ENCODE measurements at places on chromosomes 2 and 18.

- DNase-seq: no peak
Measured at GRCh38 chr2:25608718-25609117, 64.7 kb downstream of the DTNB start.

DNA sequence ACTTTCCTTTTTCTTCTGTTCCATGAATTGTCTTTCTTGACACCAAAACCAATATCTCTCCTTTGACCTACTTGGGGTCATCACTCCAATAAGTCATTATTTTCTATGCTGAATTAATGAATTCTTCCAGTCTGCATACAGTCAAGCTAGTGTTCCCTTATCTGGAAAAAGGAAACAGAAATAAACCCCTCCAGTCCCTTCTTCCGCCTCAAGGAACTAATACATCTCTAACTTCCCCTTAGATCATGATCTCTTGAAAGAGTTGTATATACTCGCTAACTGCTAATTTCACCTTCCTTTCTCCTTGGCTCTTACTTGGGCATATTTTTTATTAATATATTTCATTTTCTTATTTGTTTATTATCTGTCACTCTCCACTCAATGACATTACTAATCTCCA, 7.3 kb upstream of the ARHGAP15 start:
- DNase-seq: no peak

DNA sequence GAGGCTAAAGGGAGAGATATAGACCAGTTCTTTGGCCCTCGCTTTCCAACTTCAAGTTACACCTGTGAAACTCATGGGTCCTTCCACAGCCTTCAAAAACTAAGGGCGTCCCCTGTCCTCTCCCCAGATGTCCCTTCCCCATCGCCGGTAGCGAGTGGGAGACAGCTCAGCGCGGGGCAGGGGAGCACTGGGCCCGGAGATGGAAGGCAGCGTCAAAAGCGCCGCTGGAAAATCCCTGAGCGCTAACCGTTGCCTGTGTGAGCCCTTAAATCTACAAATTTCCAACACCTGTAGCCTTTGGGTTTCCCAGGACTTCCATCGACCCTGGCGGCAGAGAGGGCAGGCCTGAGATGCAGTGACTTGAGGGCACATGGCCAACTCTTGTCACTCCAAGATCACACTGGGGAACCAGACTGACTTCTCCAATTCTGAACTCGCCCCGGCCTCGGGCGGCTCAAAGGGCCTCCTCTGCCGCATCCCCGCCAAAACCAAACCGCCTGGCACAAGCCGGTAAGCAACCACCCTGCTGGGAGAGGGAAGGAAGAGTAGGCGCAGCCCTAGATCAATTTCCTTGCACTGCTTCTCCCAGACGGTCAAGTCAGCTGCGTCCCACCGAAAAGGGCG, 879 bp upstream of the EPAS1 start:
- DNase-seq: peak; percentile 45

DNA sequence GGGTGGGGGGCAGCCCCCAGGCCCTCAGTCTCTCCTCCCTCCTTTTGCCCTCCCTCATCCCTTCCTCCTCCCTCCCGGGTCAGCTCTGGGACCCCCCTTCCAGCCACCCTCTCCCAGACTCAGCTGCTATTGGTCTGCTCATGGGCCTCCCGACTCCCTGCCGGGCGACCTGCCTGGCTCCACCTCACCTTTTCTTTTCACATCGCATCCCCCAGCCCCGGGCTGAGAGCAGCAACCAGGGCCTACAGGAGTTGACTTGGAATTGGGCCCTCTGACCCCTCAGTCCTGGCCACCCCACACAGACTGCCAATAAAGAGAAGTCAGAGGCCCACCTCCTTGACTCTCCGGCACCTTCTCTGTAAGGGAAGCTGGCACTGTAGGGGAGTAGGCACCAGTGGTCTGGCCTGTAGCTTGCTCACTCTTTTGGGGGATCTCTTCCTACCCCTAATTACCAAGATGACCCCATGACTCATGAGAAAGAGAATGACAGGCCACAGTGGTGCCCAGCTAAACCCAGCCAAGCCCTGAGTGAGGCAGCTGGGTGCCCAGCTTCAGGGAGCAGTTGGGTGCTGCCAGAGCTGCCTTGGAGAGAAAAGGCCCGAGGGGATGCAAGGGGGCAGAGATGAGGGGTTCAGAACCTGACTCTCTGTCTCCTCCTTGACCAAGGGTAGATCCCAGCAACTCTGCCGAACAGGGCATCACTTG, 2.0 kb upstream of the ECEL1 start:
- no peak for DNase-seq

GRCh38 chr18:74529378-74529777, 4.9 kb upstream of the CNDP1 start:
- DNase-seq: no peak

DNA sequence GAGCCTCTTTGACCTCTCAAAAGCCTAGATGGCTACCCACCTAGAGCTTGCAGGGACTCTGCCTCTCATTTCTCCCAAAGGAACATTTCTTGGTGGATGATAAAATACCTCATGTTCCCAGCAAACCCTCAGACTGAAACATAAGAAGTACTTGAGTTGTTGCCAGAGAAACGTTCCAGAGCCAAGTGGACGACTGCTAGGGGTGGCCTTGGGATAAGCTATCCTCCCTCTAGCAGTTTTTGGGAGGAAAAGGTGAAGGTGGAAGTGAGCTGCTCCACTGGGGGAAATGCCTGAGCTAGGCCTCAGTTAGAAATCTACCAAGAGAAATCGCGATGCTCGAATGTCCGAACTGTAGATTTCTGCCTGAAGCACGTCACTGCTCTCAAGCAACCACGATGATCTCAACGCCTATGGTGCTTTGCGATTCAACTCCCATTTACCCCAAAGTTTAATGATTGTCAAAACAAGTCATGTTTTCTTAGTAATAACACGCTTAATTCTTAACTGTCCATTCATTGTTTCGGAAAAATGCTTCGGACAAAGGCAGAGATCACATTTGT, 91.5 kb downstream of the CCBE1 start:
- no peak for DNase-seq

DNA sequence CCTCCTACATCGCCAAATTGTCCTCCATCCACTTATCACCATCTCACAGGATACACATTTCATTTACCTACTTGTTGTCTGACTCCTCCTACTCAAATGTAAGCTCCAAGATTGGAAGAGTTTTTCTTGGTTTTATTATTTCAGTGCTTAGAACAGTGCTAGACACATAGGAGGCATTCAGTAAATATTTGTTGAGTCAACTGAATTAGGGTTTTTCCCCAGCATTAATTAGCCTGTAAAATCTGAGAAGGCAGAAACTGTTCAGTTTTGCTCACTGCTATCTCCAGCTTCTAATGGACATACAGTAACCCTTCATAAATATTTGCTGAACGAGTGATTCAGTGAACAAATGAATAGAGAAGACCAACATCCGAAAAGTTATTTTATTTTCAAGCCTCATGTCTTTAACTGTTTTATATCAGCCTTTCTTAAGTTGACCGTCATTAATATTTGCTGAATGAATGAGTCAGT, 800 bp downstream of the TTC21B start:
- no peak for DNase-seq

DNA sequence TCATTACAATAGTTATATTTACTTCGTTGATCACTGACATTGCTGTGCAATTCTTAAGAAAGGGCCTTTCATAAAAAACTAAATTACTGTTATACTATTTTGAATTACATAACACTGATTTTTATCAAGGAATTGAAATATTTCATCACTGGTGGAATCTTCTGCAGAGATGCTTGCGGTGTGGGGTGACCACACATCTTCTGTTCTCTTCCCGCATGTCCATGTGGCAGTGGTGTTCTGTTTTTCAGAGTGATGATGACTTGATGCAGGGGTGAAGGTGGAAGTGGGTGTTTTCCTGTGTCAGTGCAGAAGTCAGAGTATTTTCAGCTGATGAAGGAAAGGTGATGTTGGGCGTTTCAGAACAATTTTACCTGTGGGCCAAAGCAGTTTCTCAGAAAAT, 7.0 kb downstream of the CNDP2 start:
- no peak for DNase-seq

DNA sequence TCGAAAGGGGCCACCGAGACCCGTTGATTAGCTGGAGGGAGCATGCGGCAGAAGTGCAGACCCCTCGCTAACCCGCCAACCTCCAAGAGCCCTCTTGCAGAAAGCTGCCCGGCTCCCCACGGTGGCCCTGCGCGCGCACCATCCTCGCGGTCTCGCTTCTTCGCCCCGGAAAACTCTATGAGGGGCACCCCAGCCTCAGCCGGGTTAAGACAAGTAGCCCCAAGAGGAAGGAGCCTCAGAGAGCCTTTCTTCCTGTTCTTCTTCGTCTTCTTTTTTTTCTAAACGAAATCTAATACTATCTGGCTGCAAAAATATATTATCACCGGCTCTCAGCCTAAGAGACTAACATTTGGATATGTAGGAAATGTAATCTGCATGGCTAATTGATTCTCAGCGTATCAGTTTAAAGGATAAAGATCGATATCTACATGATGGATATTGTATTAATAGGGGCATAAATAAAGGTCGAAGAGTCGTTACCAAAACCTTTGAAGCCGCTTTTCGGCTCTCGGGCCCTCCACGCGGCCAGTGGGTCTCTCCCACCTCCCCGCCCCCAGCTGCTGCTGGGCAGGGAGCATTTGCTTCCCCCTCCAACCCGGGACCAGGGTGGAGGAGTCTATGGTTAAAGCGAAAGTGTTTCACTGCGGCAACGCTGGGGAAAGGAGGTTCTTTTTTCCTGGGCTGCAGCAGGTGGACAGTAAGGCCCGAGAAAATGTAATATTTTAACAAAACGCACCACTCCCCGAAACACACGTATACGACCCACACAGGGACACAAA, 6.1 kb upstream of the PAX3 start:
- no peak for DNase-seq

DNA sequence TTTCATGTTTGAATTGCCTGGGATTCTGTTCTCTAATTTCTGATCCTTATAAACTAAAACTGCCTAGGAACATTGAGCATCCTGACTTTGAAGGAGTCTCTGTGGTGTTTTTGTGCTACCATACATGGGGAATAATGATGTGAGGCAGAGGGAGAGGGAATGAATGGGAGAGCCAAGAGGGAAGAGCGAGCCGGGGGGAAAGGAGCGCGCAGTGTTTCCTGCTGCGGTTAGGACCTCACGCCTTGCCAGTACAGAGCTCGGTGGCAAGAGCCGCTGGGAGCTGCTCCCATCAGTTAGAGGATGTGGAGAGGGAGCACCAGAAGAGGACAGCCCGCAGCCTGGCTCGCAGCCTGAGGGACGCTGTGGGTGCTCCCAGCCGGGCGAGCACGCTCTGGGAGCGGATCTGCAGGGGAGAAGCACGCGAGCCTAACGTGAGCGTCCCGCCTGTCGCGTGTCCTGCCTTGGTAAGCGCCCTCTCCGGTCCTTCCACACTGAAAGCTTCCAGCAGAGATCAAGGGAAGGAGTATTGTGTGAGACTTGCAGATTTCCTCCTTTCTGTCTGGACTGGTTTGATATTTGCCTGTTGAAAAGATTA, 114.7 kb downstream of the FAM210A start:
- peak; percentile 63 for DNase-seq

DNA sequence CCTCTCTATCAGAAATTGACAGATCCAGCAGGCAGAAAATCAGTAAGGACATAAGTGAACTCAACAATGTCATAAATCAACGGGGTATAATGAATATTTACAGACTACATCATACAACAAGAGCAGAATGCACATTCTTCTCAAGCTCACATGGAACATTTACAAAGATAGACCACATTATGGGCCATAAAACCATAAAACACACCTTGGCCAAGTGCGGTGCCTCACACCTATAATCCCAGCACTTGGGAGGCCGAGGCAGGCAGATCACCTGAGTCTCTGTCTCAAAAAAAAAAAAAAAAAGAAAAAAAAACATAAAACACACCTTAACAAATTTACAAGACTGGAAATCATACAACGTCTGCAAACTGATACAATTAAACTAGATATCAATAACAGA, 36.7 kb downstream of the FBXO15 start:
- no peak for DNase-seq

DNA sequence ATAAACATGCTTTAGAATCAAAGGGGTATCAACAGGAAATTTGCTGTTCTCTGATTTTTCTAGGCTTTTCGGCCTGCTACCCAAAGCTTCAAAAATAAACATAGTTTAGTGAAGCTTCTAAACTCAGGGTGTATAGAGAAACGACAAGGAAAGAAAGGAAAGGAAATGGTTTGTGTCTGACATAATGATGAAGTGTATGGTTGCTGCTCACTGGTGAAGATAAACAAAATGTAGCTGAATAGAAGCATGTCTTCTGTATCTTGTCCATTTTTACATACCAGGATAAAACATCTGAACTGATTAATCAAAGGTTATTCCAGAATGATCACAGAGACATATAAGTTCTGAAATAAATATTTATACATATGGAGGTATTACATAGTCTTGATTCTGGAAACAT, 1324.6 kb upstream of the NRXN1 start:
- no peak for DNase-seq

GRCh38 chr2:133420788-133421187, 147.5 kb downstream of the NCKAP5 start:
- no peak for DNase-seq

Measured in activated CD8-positive, alpha-beta memory T cell treated with anti-CD3 and anti-CD28 coated beads, Interleukin-2, amount 10 ng/mL, durations not matched to agents 7 days and 5 days (primary cell).